ENCODE measurements at places on chromosomes 6 and 20. TPM values are rescaled to one million over a fixed set of nuclear protein-coding genes. Genes with fewer than 3 reads are reported as not detected.

DNA sequence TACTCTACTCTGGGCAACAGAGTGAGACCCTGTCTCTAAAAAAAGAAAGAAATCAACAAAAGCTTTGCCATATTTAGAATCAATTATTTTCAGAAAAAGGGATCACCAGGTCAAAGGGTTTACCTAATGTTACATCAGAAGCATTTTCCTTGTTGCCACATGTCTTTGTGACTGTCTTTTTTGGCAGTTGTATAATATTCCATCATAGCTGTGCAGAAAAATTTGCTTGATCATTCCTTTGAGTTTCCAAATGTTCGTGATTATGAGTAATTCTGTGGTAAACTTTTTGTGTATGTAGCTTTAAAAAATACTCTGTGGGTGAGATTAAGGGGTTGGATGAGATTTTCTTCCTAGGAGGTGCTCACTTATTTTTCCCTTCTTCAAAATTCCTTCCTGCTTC, 26.4 kb downstream of the PNPLA1 start:
- peak; percentile 88 for DNase-seq
- no peaks in the 10 kb centered on the region for H3K36me3 ChIP-seq
- peaks cover 8% of the 10 kb centered on the region for H3K4me1 ChIP-seq
- no peak overlapping the region for H3K4me3 ChIP-seq
- peak overlapping the region; percentile 23 for H3K27ac ChIP-seq
- H3K27me3 ChIP-seq: peaks cover 9% of the 10 kb centered on the region

KCNK5 gene
- not detected for total RNA-seq

GRCh38 chr6:136410201-136411024, 120.8 kb upstream of the BCLAF1 start:
- H3K4me3 ChIP-seq: no peak overlapping the region
- no peaks in the 10 kb centered on the region for H3K4me1 ChIP-seq
- no peak for DNase-seq
- no peaks in the 10 kb centered on the region for H3K36me3 ChIP-seq
- no peaks in the 10 kb centered on the region for H3K27me3 ChIP-seq

GRCh38 chr6:24659561-24659960, 7.1 kb downstream of the TDP2 start:
- DNase-seq: no peak
- H3K27me3 ChIP-seq: no peaks in the 10 kb centered on the region
- peaks cover 20% of the 10 kb centered on the region for H3K4me1 ChIP-seq
- no peak overlapping the region for H3K4me3 ChIP-seq

GRCh38 chr20:29689411-29690225, 1567.8 kb upstream of the DEFB115 start:
- H3K36me3 ChIP-seq: no peaks in the 10 kb centered on the region
- H3K27me3 ChIP-seq: no peaks in the 10 kb centered on the region
- no peak overlapping the region for H3K4me3 ChIP-seq
- no peaks in the 10 kb centered on the region for H3K4me1 ChIP-seq

- H3K27ac ChIP-seq: peak overlapping the region; percentile 100
- H3K4me3 ChIP-seq: peak overlapping the region; percentile 56
- DNase-seq: peak; percentile 90
- no peaks in the 10 kb centered on the region for H3K27me3 ChIP-seq
- peaks cover 30% of the 10 kb centered on the region for H3K4me1 ChIP-seq
These were observed 59.7 kb upstream of the EEF1A1 start for GRCh38 chr6:73580247-73581149.

RUNX2 gene
- 35.4 TPM for total RNA-seq

Data from osteoblast (primary cell).